ENCODE measurements at places on chromosomes 6 and 20.

DNA sequence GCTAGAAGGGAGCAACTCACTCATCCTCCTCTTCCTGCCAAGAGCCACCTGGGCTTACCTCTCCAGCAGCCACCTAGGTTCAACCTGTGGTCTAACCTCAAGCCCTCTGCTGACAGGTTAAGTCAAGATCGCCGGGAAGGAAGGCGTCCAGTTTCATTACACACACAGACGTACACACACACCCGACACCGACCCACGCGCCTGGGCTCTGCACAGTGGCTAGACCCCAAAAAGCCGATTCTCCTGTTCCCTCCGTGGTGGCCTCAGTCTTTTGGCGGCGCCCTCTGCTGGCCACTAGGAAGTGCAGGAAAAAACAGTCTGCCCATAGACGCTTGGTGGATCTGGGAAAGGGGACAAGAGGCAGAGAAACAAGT lies 52.8 kb downstream of the MRPL14 start:
- DNase-seq, result peak; percentile 80

GRCh38 chr6:134247231-134247833 lies 70.6 kb downstream of the SGK1 start:
- DNase-seq, result peak; percentile 75

DNA sequence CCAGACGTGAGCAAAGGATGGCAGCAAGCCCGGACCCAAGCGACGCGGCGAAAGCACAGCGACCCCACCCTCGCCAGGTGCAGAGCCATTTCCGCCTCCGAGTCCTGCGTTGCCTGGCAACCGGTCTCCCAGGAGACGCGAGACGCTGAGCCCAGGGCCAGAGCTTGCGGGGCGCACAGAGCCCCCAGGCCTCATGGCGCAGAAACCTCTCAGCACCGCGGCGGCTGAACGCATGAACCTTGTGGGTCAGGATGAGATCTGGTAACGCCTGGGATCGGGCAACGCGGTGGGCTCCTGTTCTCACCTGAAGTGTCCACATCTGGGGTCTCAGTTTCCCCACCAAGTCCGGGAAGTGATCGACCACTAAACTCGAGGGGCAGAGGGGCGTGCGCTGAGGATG lies 77.7 kb downstream of the ANKRD60 start:
- peak; percentile 11 for DNase-seq

DNA sequence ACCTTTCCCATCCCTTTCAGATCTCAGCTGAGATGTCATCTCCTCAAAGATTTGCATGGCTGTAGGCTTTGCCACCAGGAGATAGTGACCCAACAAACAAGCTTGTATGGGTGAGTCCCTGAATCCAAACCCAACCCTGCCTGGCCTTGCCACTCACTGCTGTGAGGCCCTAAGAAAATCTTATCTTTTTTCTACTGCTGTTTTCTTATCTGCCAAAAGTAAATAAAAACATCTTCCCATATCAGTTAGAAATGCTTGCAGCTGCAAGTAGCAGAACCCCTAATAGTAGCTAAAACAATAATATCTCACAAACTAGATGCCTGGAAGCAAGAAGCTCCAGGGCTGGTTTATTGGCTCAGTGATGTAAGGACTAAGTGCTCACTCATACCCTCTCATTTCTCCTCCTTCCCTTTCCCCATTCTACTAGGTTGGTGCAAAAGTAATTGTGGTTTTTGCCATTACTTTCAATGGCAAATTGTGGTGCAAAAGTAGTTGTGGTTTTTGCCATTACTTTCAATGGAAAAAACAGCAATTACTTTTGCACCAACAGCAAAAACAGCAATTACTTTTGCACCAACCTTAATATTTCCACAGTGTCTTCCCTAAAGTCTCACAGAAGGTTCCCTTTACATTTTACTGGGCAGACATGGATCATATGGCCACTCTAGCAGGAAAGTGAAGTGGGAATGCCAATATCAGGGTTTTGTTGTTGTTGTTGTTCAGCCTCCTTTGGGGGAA lies 56.7 kb upstream of the PSMF1 start:
- no peak for DNase-seq

GRCh38 chr20:34010405-34010931 lies 16.8 kb downstream of the RALY start:
- no peak for DNase-seq
